ENCODE measurements at places on chromosomes 2 and 18.

GRCh38 chr2:171034315-171034714 is 105.3 kb downstream of the GORASP2 start:
- DNase-seq: no peak

- DNase-seq: no peak
These were observed 21.6 kb upstream of the TRIB2 start for GRCh38 chr2:12694990-12695774.

GRCh38 chr18:35842536-35842935 is 129.9 kb upstream of the RMP24 start:
- DNase-seq: no peak

GRCh38 chr2:212424082-212424481 is 114.5 kb downstream of the ERBB4 start:
- no peak for DNase-seq

DNA sequence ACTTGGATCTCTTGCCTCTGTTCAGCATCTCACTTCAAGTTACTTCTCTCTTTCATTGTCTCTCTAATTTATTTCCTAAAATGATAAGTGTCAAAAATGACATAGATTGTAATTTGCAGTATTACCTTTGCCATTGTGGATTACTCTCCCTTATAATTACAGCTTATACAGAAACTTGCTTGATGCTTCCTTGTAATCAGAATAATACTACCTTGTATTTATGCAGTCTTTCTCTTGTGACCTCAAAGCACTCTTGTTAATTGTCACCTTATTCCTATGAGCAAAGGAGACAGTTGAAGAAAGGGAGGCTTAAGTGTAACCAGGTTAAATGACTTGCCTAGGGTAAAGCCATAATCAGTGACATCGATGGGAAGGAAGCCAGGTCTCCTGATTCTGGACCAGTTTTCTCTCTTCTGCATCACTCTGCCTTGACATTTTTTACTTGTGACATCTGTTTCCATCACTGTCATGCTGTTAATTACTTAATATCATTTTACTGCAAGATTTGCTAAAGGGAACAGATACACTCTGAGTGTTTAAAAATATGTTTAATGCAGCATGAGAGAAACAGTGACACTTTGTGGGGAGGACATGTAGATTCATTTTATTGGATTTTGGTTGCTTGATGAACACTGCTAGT is 388.6 kb downstream of the PARD3B start:
- DNase-seq: no peak

Measured in lung microvascular endothelial cell (primary cell).